ENCODE measurements at places on chromosomes 4 and X. TPM values are rescaled to one million over a fixed set of nuclear protein-coding genes. Genes with fewer than 3 reads are reported as not detected.

PCDH10 gene
- 151 TPM for total RNA-seq

- no peak for DNase-seq
These were observed 33.9 kb downstream of the PCDH7 start for GRCh38 chr4:30754021-30754420.

- no peak for DNase-seq
These were observed 30.1 kb downstream of the PDHA2 start for GRCh38 chr4:95869961-95870500.

DNA sequence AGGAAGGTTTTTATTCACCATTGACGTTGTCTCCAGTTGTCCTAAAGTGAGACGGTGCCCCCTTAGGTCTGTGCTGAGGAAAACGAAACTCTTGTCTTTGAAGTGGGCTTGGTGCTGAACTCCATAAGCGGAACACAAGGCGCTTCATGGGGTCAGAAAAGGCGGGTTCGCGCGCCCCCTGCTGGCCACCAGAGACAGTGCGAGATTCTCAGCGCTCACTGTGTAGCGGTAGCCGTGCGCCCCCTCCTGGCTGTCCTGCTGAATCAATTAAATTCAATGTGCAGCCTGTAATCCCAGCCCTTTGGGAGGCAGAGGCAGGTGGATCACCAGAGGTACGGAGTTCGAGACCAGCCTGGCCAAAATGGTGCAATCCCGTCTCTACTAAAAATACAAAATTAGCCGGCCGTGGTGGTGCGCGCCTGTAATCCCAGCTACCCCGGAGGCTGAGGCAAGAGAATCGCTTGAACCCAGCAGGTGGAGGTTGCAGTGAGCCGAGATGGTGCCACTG lies 64.1 kb downstream of the RLIM start:
- DNase-seq = peak; percentile 41

- no peak for DNase-seq
These were observed 17.7 kb downstream of the MND1 start for GRCh38 chr4:153362184-153362583.

All from HFFc6 (cell line).